ENCODE measurements at places on chromosomes 12 and 14.

GRCh38 chr12:20000229-20000849, 368.0 kb upstream of the PDE3A start:
- DNase-seq, result no peak

GRCh38 chr12:25789541-25789944, 168.9 kb upstream of the RASSF8 start:
- DNase-seq, result no peak

DNA sequence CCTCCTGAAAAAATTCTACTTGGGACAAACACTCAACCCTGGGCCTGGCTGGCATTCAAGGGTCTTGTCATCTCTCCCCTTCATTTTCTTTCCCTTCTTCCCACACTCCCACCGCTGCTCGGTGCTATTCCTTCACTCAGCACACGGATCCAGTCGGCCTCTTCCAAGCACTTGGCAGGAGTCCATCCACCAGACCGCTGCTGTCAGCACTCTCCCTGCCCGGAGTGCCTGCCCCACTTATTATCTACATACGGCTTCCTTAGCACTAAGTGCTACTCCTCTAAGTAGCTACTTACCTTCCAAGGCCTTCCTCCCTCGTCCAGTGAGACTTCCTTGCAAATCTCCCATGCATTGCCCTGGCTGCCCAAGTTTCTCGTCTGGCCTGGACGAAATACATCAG, 29.8 kb downstream of the CALM1 start:
- no peak for DNase-seq

DNA sequence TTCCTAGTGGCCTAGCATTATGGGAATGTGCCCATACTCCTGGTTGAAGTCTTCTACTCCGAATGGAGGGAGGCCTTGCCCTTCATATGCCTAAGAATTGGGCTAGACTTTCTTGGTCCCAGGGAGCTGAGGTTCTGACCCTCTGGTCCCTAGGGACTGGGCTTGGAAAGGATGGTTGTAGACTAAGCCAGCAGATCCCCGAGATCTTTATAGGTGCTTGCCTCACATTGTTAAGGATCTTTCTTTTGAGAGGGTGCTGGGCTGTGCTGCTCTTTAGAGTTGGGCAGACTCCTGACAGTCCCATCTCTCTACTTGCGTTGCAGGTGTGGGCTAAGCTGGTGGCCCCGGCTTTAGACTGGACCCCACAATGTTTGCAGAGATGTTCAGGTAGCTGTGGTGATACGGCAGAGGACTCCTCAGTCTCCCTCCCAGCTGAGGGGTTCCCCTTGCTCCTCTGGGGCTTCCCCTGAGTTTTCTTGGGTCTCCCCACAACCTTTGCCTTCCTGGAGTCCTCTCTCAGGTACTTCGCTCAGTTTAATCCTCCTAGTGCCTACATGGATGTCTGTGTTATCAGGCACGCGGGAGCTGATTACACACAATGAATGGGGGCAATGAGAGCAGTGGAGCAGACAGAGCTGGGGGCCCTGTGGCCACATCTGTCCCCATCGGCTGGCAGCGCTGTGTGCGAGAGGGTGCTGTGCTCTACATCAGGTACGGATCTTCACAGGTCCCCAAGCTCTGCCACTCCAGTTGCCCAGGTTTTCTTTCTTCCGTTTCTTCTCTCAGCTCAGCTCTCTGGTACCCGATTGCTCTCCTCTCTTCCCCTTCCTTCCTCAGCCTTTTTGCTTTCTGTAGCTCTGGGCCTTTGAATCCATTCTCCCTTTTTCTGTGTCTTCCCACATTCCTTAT, 1.3 kb downstream of the MBD6 start:
- no peak for DNase-seq

GRCh38 chr14:24253936-24254335, 9.0 kb downstream of the TGM1 start:
- DNase-seq, result no peak

DNA sequence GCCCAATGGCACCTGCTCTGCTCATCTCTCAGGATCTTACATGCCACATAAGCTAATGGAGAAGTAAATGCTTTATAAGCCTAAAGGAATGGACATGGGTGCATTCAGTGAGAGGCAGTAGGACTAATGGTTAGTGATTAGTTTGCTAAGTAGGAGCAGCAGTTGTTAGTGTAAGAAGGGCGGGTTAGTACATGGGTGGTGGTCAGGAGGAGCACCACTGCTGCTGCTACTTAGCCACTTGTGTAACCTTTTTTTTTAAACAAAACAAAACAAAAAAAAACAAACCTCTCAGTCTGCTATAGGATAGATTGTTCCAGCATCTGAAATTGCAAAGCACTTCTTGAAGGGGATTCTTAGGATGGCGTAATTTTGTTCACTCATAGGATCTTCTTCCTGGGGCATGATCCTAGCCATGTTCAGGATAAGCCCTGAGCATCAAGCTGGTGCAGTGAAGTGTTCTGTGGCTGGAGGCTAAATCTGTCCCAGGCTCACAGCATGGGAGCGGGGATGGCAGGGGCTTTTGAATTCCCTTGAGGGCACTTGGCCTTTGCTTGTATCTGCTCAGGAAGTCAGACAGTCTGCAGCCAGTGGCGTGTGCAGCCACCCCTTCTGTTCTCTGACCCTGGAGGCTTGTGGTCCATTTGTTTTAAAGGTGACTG, 63.6 kb downstream of the CHST11 start:
- DNase-seq, result no peak

DNA sequence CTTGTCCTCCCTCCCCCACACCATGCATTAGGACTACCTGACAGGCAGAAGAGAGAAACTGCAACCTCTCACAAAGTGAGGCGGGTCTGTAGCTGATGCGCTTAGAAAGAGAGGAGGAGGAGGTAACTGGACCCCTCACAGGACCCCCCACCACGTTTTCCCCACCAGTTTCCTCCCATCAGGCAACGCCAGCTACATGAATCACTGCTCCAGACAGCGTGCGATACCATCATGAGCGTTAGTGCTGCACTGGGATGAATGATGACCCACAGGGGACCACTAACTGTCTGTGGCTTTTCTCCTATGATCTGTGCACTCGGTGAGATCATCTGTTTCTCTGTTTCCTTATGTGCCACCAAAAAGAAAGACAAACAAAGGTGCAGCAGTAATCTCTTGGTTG, 77.7 kb downstream of the KCNK10 start:
- no peak for DNase-seq

DNA sequence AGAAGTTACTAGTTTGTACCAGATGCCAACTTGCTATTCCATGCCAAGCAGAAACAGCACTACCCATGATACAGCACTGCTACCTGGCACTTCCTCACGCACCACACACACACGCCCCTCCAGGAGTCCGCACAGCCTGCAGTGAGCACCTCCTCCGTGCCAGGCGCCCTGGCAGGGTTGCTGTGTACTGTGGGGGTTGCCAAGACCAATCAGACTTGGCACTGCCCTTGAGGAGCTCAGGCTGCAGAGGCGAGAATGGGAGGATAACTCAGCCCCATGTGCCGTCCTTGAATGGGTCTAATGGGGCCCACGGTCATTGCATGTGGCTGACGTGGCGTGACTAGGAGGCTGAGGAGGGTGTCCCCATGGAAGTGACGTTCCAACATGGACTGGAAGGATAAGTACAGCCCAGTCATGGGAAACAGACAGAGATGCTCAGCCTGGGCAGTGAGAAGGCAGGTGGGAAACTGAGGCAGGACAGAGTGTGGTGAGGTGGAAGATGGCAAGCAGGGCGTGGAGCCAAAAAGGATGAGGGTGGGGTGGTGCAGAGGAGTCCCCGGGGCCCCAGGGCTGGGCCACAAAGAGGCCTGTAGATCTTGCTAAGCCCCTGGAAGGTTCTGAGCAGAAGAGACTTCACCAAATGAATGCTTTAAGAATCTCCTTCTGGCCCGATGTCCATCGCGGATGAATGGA, 65.3 kb upstream of the C14orf180 start:
- DNase-seq, result no peak

All from hematopoietic multipotent progenitor cell treated with erythropoietin and hydrocortisone succinate and interleukin-3 and kit ligand, for 15 days (in vitro differentiated cells).